ENCODE measurements at places on chromosomes 12 and 14.
A peak's percentile ranks its signal among the peaks of the same experiment; 100 is the strongest.

GRCh38 chr12:1634590-1635191, 5.7 kb downstream of the WNT5B start:
- DNase-seq = peak; percentile 78

GRCh38 chr14:21263284-21264024, 5.8 kb downstream of the HNRNPC start:
- no peak for DNase-seq

DNA sequence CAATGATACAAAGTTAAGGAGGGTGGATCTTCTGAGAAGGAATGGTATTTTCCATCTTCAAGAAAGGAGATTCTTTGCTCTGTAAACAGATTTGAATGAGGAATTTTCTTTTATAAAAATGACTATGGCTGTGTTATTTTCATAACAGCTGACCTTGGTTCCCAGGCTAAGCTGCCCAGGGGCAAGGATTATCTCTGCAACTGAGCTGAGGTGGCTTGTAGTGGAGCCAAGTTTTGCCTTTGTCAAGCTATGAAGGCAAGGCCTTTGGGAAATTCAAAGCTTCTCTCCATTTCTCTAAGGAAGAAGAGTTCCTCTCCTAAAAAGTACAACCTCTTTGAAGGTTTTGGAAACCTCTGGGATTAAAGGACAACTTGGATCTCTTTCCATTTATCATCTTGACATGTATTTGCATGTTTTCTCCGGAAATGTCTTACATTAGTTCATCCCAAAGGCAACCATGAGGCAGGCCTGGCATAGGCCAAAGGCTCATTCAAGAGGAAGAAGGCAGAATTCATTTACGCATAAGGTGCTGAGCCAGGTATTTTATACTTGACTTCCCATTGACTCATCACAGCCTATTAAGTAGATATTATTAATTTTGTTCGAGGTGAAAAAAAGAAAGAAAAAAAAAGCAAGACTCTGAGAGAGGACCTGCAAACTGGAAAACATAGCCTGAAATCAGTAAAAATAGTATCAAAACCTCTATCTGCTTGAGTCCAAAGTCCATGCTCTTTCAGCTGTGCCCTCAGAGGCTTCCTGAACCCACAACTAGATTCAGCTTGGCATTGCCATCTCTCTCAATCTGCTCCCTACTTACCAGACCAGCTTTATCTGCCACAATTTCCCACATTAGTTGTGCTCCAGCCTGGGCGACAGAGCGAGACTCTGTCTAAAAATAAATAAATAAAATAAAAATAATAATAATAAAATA, 24.0 kb upstream of the CKAP4 start:
- no peak for DNase-seq

GRCh38 chr14:58298477-58299400, at the start of gene ARID4A:
ARID4A (plus strand) TSS chr14:58298555; CDS start chr14:58299855, 1,300 bp downstream.
- peak; percentile 67 for DNase-seq

- DNase-seq = no peak
Measured at GRCh38 chr12:22916241-22916640, 291.3 kb downstream of the ETNK1 start.

- DNase-seq = no peak
Measured at GRCh38 chr12:31929027-31929526, 30.1 kb upstream of the RESF1 start.

DNA sequence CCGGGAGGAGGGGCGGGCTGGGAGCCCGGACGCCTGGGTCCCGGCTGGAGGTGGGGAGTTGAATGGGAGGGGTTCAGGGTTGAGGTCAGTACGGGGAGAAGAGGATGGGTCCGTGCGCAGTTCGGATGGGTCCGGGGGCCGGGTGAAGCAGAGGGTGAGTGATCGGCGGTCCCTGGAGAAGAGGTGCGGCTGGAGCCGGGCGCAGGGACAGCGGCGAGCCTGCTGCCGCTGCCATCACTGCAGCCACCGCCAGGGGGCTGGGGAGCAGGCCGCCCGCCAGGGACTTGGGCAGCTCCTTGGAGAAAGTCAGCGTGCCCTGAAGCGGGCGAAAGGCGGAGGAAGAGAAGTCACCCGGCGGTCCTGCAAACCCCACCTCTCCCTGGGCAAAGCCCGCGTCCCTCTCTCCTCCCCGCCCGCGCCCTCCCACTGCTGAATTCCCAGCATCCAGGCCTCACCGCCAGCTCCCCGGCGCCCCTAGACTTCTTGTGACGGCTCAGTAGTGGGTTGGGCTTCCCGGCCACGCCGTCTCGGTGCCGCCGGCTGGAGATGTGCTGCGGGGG, 6.0 kb upstream of the GPR84 start:
- DNase-seq = peak; percentile 83

DNA sequence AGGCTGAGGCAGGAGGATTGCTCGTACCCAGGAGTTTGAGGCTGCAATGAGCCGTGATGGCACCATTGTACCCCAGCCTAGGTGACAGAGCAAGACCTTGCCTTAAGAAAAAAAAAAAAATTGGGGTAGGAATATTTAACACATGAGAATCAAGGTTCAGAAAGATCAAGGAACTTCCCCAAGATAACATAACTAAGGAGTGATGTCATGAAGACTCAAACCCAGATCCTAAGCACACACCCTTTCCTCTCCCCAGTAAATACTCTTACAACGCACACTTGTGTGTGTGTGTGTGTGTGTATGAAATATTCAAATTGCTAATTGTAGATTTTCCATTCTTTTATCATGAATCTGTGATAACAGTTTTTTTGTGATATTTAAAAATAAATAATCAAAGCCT, 90.6 kb upstream of the NUDT4 start:
- DNase-seq = no peak

GRCh38 chr12:19070341-19070740, 59.2 kb upstream of the PLEKHA5 start:
- no peak for DNase-seq

GRCh38 chr12:123126294-123127181, 24.4 kb downstream of the PITPNM2 start:
- no peak for DNase-seq

DNA sequence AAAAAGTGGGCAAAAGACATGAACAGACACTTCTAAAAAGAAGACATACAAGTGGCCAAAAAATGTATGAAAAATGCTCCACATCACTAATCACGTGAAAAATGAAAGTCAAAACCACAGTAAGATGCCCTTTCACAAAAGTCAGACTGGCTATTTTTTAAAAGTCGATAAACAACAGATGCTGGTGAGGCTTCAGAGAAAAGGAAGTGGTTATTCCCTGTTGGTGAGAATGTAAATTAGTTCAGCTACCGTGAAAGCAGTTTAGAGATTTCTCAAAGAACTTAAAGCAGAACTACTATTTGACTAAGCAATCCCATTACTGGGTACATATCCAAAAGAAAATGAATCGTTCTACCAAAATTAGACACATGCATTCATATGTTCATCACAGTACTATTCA, 237.0 kb downstream of the KIF21A start:
- DNase-seq = no peak

GRCh38 chr14:61126603-61127498, 145.8 kb downstream of the SLC38A6 start:
- no peak for DNase-seq

GRCh38 chr12:57772429-57773322, at the start of gene EEF1AKMT3:
EEF1AKMT3 (plus strand) TSS chr12:57772614; CDS start chr12:57772725, 111 bp downstream.
- no peak for DNase-seq

DNA sequence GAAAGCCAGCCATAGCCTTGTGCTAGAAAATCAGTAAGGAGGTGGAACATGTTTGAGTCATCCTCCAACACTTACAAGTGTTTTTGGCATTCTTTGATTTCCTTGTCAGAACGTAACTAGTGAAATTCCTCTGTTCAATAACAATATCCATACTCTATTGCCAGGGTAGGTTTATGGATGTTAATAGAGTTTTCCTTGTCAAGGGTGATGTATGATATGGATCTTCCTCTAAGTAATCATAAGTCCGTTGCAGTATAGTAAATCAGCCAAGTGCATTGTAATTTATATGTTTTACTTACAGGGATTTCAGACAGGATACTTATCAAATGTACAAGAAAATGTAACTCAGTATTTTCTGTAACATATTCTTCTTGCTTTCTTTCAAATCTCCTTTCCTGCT, 19.4 kb downstream of the NAV3 start:
- DNase-seq = no peak

GRCh38 chr14:59481871-59482540, 2.2 kb downstream of the L3HYPDH start:
- DNase-seq = no peak

DNA sequence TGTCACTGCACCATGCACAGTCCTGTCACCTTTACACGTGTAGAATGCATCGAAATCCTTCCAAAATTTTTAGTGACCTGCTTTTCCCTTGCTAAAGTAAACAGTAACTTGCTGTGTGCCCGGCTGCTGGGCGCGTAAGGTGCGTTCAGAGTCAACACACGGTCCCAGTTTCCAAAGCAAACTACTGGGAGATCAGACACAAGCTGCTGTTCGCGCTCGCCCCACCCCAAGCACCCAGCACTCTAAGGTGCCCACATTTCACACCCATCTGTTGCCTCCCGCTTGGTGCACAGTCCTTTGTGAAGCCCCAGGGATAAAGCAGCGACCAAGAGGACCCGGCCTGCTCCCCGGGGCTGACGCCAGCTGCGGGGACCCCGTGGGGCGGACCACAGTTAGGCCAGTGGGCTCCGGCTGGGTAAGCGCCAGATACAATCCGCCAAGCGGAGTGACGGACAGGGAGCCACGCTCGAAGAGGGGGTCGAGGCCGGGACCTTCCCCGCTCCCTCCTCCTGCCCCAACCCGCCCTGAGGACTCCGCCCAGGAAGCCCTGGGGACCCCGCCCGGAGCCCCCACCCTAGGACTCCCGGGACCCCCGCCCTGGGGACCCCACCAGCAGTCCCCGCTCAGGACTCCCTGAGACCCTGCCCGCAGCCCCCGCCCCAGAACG, 633 bp downstream of the STX2 start:
- peak; percentile 32 for DNase-seq

DNA sequence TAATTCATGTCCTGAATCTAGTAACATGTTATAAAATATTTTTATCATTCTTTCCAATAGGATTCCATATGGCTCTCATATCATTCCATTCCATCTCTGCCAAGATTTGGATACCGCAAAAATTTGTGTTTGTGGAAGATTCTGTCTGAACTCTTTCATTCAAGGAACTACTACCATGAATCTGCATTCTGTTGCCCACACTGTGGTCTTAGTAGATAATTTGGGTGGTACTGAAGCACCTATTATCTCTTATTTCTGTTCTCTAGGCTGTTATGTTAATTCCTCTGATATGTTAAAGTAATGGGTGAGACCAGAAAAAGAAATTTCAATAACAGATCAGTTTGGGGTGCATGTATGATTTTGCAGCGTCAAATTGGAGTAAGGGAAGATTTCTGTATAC, 6.2 kb downstream of the RPL36AL start:
- DNase-seq = no peak

- DNase-seq = no peak
Measured at GRCh38 chr12:107254258-107254856, 161.0 kb upstream of the CRY1 start.

GRCh38 chr12:117002051-117002817, 91.5 kb downstream of the FBXW8 start:
- DNase-seq = no peak

GRCh38 chr12:22518998-22519397, 25.3 kb downstream of the C2CD5 start:
- DNase-seq = no peak

DNA sequence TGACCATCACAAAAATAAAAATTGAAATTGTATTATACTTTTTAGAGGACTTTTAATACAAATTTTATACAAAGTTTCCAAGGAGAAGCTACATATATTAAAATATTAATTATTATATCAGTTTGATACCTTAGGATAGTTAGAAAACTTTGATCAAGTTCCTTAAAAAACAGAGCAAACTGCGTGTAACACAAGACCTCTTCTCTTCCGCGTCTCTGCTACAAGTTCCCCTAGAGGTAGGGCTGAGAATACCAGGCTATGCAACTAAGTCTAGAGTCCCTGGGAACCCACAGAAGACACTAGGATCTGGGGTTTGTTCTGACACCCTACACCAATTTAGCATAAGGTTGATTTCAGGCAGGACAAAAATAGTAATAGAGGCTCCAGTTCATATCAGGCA, 319.0 kb downstream of the FOXG1 start:
- no peak for DNase-seq

- no peak for DNase-seq
Measured at GRCh38 chr14:32898876-32899275, 39.8 kb upstream of the NPAS3 start.

- DNase-seq = no peak
Measured at GRCh38 chr12:129928643-129929042, 24.8 kb upstream of the TMEM132D start.

DNA sequence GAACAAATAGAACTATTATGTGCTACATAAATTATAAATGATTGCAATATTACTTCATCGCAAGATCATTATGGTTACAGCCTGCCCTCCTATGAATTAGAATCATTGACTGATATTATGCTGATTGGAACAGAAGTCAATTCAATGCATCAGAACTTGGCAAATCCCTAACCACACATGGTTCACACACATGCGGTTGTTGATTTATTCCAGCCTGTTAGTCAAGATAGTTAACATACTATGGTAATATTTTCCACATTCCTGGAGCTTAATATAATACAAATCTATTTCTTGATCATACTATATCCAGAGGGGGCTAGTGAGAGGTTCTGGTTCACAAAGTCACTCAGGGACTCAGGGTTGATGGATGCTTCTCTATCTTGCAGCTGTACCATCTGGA, 9.7 kb upstream of the CACNA1C start:
- no peak for DNase-seq

DNA sequence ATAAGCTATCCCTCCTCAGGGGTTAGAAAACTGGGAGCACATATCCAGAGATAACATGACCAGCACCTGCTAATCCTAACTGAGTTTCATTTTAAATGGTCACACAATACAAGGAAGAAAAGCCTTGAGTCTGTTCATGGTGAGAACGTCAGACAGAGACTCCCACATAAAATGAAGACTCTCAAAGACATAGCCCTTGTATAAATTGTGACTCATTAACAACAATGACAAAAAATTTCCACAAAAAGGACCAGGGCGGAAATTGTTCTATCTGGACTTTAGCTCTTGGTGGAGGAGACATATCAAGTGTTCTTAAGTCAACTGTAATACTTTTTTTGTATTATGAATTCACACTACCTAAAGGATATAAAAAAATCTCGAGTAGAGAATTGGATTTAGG, 313.7 kb upstream of the DCN start:
- no peak for DNase-seq

- DNase-seq = no peak
Measured at GRCh38 chr12:1827826-1828805, 7.8 kb downstream of the LRTM2 start.

GRCh38 chr12:131775392-131776236, 52.6 kb upstream of the MMP17 start:
- DNase-seq = no peak

- DNase-seq = no peak
Measured at GRCh38 chr14:97298331-97298730, 501.1 kb downstream of the VRK1 start.

DNA sequence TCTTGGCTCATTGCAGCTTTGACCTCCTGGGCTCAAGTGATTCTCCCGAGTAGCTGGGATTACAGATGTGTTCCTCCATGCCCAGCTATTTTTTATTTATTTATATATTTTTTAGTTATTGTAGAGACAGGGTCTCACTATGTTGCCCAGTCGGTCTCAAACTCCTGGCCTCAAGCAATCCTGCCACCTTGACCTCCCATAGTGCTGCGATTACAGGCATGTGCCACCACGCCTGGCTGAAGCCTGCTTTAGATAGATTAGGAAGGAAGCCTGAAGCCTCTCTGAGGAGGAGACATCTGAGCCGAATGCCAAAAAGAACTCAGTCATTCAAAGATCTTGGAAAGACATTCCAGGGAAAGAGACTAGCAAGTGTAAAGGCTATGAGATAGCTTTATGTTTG, 10.2 kb downstream of the INHBC start:
- no peak for DNase-seq

Data from mesothelial cell of epicardium (in vitro differentiated cells).